ENCODE measurements at places on chromosomes 2 and 18. TPM values are rescaled to one million over a fixed set of nuclear protein-coding genes. Genes with fewer than 3 reads are reported as not detected.

OTX1 gene
- polyA plus RNA-seq, result not detected

MARCO gene
- polyA plus RNA-seq, result not detected

TCF23 gene
- not detected for polyA plus RNA-seq

SLC23A3 gene
- polyA plus RNA-seq, result 0.53 TPM

DNA sequence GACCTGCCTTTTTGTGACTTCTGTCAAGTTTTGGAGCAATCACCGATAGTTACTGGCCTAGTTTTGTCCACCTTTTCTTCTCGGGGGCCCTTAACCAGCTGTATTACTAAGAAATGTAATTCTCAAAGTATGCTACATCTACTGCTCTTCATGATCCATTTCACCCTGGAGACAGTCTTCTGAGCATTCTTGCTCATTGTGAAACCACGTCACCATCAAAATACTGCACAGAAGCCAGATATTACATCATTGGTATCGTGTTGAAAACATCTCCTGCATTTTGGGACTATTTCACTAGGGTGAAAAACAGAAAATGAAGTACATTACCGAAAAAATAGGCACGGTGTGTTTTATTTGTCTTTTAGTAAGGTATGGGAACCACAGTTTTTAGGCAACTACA, 11.7 kb downstream of the LYPD6B start:
- no peak for DNase-seq

- DNase-seq, result no peak
These were observed 3.2 kb upstream of the UGT1A6 start for GRCh38 chr2:233689501-233689900.

- DNase-seq, result no peak
These were observed 54.6 kb downstream of the PIKFYVE start for GRCh38 chr2:208320686-208321085.

DNA sequence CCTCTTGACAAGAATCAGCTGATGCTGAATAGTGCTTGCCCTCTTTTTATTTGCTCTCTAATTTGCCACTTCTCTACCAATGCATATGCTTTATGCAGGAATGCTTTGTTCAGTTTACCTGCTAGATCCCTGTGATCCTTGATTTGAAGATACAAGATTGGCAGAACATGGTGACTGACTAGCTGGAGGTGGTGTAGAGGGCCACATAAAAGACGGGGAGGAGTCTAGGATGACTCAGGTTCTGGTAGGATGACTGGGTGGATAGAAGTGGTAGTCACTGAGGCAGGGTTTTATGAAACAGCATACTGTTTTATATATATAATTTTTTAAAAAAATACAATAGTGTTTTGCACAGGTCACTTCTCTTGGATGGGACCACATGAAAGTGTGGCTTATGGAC, 6.3 kb upstream of the ADGRF3 start:
- DNase-seq, result no peak

- no peak for DNase-seq
These were observed 305.2 kb downstream of the CLIP4 start for GRCh38 chr2:29420464-29420863.

- no peak for DNase-seq
These were observed 161.9 kb upstream of the SKOR2 start for GRCh38 chr18:47413327-47413726.

DNA sequence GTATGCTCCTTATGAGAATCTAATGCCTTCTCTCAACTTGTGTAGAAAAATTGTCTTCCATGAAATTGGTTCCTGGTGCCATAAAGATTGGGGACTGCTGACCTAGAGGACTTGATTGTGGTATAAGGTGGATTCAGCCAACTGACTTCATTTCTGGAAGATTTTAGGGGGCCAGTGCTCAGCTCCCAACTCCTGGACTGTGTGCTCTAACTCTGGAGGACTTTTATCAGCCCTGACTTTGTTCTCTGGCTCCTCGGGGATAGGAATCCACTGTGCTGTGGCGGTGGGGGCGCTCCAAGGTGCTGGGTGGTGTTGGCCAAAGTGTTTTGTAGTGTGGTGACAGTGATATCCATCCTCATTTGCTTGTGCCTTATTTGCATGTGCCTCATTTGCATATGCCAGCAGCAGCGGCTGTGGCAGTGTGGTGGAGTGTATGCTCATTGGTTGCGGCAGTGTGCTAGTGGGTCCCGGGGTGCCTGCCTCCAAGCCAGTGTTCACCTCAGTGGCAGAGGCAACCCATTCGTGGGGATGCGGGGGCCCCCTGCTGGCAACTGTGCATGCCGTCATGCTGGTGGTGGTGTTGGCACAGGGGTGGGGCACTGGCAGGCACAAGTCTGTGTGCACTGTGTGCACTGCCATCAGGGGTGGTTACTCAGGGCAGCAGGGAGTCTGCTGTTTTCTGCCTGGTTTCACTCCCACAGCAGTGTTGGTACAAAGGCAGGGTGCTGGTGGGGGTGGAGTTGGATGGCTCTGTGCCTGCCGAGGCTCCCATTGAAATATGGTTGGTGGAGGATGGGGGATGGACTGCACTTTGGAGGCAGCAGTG, 19.6 kb downstream of the EHBP1 start:
- no peak for DNase-seq

Data from AG04450 (cell line).